ENCODE measurements at places on chromosomes 3 and 15.
A peak's percentile ranks its signal among the peaks of the same experiment; 100 is the strongest.

GRCh38 chr3:142808103-142808917, 80.6 kb downstream of the PCOLCE2 start:
- no peak for DNase-seq

GRCh38 chr3:99846477-99847160, 29.0 kb downstream of the CMSS1 start:
- no peak for DNase-seq

DNA sequence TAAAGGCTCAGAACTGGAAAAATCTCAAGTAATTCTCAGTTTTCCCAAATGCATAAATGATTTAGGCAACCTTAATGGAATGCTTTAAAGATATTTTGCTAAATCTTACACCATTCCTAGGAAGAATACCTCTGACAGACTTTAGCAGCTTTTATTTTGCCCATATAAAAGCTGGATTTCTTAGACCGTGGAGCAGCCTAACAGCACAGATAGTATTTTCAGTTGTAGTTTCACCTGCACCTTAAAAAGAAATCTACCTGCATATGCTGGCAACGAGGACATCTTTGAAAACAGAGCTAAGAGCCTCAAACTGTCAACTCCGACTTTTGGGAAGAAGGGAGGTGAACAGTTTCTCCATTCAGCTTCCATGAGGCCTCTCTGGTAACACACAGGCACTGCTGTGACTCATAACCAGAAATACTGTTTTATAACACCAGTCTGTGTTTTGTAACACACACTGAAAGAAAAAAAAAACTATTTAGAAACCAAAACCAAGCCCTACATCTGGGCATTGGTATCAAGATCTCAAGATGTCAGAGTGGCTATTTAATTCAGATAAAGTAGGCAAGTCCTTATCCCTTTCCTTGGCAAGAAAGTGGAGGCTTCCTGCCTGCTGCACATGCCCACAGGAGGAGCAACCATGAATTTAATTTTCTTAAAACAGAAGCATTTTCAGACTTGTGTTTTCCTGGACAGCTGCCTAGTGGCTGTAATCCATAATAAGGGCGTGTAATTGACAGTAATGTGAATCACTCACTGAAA, 181.5 kb upstream of the ICE2 start:
- DNase-seq: no peak

DNA sequence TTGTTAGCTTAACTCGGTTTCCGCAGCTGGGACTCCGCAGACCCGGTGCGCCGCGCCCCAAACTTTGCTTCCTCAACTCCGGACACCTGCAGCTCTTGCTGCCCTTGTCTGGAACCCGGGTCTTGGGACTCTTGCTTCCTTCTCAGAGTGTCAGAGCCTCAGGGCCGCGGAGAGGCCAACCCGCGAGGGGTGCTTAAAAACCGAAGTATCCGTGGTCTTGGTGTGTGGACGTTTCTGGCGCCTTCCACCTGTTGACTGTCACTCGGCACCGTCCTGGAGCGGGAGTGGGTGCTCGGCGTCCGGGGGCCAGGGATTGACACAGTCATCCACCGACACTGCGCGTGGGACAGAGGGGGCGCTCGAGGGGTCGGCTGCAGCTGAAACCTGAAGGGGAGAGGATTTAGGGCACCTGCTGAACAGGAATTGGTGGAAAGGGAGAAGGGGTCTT, 386 bp downstream of the SQOR start:
- peak; percentile 51 for DNase-seq

DNA sequence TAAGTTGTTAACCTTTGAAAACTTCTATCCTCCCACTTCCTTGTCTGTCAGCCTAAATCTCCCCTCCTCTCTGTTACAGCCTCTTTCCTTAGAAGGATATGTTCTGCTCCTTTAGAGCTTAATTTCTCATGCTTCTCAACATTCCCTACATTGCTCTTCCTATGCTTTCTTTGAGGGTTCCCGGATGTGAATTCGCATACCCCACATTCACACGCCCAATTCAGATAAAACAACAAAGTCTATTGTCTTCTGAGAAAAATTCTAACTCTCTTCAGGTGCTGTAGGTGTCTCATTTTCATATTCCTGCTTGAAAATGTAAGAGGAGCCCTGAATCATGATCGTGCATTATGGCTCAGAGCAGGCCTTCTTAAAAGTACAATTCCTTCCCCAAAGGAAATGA, 171.8 kb upstream of the DPH6 start:
- no peak for DNase-seq

GRCh38 chr3:101212730-101213129, 107.6 kb downstream of the IMPG2 start:
- no peak for DNase-seq

GRCh38 chr15:76368122-76368621, 31.6 kb downstream of the ISL2 start:
- no peak for DNase-seq

DNA sequence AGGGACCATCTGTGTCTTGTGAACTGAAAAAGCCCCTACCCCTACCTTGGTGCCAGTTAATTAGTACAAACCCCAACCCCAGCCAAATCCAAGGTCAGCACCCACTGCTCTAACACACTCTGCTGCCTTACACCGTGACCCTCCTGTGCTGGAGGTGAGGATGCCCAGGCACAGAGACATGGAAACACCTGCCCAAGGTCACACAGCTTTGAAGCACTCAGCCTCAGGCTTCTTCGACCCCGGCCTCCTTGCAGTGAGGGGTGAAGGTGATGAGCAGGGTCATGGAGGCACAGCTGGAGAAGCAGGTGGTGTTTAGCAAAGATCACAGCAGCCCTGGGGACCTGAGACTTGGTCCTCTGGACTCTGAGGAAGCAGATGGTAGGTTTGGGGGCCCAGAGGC, 39.0 kb upstream of the SLC6A6 start:
- DNase-seq: no peak

DNA sequence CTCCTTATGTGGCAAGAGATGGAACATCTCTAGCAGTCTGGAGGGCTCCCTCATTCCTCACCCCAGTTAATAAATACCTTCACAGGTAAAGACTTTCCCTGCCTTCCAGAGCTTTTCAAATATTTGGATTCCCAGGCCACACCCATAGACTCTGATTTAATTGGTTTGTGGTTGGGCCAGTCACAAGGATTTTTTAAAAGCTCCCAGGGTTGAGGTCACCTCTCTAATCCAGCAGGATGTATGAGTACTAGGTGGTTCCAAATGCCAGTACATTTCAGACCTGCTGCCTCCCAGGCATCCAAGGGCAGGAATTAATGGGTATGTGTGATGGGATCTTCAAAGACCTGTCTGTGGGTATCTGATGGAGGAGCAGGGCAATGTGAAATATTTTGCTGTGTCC, 312.8 kb downstream of the CLSTN2 start:
- DNase-seq: no peak

GRCh38 chr15:80679804-80680175, 15.3 kb upstream of the ABHD17C start:
- no peak for DNase-seq

DNA sequence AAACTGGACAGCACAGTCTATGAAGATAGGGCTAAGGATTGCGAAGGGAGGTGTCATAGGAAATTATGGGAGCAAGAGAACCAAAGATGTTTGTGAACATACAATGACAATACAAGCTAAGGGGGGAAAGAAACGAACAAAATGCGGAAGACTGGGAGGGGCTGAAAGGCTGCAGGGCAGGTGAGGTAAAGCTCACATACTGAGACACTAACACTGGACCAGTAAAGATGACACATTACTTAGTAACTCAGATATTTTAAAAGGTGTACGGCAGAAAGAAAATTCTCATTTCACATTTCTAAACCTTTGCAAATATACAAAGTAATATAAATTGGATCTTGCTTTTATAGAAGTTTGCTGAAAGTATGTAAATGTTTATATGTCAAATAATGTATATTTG, 10.1 kb downstream of the CLDND1 start:
- DNase-seq: no peak

GRCh38 chr3:69999140-70000027, at the start of gene SAMMSON:
TSS of gene SAMMSON (plus strand) at chr3:69999733.
- DNase-seq: no peak

GRCh38 chr15:69082554-69082953, 68.1 kb downstream of the NOX5 start:
- no peak for DNase-seq

- no peak for DNase-seq
Measured at GRCh38 chr3:108461661-108462111, 48.7 kb downstream of the MYH15 start.

GRCh38 chr15:33946152-33946551, 22.1 kb upstream of the CHRM5 start:
- no peak for DNase-seq

GRCh38 chr15:42858540-42858939, 62.0 kb downstream of the TTBK2 start:
- DNase-seq: no peak

GRCh38 chr3:42216931-42217333, 49.1 kb downstream of the CCK start:
- DNase-seq: no peak

GRCh38 chr15:69591905-69592508, 139.4 kb downstream of the RPLP1 start:
- DNase-seq: no peak
